Activated CD8-positive, alpha-beta memory T cell treated with anti-CD3 and anti-CD28 coated beads for 24 hours (primary cell): ENCODE measurements at places on chromosomes 5 and 9.

- DNase-seq = no peak
Measured at GRCh38 chr5:101206534-101206933, 303.5 kb upstream of the ST8SIA4 start.

DNA sequence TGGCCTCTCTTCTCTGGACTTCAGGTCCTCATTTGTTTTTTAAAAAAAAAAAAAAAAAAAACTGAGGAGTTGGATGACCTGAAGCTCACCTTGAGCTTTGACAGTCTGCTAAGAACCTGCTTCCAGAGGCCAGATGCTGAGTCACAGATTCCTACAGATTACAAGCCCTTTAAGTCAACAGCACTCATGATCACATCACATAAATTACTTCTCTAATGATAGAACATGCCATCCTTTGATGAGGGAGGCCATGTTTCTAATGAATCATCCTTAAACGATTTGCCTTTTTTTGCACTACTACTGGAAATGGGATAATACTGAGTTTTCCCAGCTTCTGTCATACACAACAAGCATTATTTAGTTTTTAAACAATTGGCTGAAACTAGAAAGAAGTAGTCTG lies 34.2 kb upstream of the MYOT start:
- DNase-seq = no peak

DNA sequence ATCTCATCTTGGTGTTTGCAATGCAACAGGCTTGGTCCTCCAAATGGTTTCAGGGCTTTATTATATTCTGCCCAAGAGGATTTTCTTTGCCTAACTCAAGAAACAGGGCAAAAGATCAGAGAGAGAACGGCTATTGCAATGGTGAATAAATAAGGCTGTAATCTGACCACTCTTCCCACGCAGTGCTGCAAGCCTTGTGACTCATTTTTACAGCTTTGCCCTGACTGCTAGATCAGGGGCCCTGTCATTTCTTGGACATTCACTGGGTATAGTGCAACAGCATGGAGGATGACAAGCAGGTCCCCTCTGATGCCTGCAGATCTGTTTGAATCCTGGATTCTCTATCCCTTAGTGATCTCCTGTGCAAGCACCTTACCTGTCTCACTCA lies 459.1 kb downstream of the EBF1 start:
- DNase-seq = no peak

- no peak for DNase-seq
Measured at GRCh38 chr5:140678993-140679392, 5.6 kb upstream of the DND1 start.

DNA sequence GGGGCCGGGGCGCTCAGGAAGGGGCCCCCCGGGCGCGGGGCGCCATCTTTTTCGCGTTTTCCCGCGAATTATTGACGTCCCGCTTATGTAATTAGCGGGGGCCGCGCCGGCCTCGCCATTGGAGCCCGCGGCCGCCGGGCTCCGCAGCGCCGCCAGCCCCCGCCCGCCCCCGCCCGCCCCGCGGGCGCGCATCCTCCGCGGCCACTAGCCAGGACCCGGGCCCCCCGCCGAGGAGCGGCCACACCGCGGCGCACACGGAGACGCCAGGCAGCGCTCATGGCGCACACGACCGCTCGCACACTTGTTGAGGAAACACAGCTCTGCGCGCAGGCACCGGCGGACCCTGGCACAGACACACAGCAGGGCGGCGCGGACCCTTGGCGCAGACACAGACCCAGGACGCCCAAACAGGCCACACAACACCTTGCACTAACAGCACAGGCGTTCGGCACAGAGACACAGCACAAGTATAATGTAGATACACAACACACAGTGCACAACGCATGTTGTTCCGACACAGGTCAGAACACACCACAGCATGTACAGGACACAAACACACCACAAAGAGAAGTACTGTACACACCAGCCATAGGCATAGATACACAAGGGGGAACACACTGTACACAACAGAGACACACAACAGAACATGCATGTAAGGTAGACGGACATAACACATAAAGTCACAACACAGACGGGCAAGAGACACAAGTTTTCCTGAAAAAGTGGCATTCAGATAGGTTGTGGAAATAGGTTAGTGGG lies 467 bp upstream of the PHF19 start:
- peak; percentile 86 for DNase-seq

- DNase-seq = no peak
Measured at GRCh38 chr5:174828804-174829510, 104.6 kb downstream of the MSX2 start.

GRCh38 chr5:34450338-34450737 lies 205.8 kb upstream of the RAI14 start:
- no peak for DNase-seq

DNA sequence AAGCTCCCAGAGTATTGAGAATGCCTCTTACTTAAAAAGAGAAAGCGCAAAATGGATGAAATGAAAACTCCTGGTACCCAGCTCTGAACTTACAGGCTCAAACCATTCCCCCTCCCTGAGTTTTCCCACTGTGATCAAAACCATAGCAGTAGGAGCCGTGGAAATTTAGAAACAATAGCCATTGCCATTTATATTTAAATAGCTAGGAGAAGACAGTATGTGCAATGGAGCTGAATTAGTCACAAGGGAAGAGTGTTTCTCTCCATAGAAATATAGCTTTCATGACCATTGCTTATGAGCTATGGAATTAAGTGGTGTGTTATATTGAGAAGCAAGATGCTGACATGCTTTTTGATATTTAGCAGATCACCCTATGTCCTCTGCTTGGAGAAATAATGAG lies 84.6 kb downstream of the PCSK5 start:
- no peak for DNase-seq

GRCh38 chr5:30040488-30041118 lies 1152.9 kb upstream of the CDH6 start:
- no peak for DNase-seq

GRCh38 chr5:39262981-39263380 lies 43.6 kb upstream of the FYB1 start:
- no peak for DNase-seq

DNA sequence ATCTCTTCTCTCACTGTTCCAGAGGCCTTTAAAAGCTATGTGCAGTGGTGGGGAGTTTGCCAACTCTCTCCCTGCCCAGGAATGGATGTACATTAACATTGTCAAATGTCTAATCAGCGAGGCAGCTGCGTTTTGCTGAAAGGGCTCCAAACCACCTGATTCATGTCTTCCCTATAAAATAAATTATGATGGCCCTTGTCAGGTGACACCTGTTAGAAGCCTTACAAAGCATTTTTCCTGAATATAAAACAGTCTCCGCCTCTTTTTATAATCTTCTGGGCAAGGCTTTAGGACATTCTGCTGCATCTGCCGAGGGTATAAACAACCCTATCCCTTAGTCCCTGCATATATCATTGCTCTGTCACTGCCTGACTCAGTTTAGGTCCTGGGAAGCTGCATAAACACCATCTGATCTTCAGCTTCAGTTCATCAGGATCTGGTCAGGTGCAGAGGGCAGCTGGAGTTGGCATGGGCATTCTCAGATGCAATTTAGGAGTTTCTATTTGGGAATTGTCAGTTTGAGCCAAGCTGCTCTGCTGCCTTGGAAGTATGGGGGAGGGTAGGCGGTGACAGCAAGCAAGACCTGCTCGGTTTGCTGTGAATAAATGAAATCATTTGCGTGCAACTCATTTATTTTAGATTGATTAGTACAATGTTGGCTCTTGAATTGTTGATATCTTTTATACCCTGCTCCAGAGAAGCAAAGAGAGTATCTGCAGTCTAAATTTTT lies 103.5 kb downstream of the ACER2 start:
- no peak for DNase-seq

- no peak for DNase-seq
Measured at GRCh38 chr5:67142816-67143215, 53.8 kb downstream of the CD180 start.

- DNase-seq = no peak
Measured at GRCh38 chr5:137250421-137250820, 248.7 kb downstream of the SPOCK1 start.

DNA sequence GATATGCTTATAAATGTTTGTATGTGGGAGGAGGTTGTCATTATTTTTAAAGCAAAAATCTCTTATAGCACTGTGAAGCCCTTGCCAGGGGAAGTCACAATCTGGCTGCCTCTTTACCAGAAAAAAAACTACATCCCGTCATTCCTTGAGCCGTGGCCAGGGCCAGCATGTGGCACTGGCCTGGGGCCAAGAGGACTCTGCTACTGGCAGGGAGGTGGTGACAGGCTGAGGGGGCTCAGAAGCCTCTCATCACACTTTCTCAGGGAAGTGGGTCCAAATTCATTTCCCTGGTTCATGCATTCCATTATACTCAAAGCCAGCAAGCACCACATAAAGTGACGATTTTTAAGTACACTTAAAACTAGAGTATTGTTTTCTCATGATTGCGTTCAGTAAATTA lies 457.3 kb downstream of the ZNF608 start:
- DNase-seq = no peak

DNA sequence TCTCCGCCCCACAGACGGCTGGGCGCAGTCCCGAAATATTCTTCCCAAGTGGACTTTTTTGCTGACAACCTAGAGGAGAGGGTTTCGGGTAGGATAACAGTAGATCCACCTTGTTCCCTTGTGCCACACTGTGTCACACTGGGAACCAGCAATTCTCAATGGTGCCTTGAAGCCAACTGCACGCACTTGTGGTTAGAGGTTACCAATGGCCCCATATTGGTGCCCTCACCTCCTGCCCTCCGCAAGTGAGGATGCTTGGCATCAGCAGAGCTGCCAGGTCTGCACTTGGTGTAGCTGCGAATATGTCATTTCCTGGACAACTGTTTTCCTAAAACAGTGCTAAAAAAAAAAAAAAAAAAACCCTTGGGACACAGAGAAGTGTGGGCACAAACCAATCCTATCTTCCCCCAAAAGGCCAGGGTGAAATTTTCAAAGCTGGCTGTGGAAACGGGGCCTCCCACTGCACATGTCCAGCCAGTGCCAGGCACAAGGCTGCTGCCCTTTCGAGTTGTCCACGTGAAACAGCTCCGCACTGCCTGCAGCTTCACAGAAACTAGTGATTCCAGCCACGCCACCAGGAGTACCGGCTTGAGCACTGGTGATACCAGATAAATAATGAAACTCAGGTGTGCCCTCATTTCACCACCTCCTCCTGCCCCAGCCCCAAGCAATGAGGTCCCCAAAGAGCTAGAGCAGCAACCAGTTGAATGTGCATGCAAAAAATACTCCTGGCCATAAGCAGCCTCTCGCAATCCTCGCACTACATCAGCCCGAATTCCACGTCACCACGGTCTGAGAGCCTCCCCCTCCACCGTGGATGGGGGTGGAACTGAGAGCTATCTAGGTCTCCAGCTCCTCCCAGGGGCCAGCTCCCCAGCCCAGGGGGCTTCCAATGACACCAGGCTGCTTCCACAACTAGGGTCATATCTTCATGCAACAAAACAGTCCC lies 51.2 kb downstream of the USP20 start:
- peak; percentile 81 for DNase-seq

DNA sequence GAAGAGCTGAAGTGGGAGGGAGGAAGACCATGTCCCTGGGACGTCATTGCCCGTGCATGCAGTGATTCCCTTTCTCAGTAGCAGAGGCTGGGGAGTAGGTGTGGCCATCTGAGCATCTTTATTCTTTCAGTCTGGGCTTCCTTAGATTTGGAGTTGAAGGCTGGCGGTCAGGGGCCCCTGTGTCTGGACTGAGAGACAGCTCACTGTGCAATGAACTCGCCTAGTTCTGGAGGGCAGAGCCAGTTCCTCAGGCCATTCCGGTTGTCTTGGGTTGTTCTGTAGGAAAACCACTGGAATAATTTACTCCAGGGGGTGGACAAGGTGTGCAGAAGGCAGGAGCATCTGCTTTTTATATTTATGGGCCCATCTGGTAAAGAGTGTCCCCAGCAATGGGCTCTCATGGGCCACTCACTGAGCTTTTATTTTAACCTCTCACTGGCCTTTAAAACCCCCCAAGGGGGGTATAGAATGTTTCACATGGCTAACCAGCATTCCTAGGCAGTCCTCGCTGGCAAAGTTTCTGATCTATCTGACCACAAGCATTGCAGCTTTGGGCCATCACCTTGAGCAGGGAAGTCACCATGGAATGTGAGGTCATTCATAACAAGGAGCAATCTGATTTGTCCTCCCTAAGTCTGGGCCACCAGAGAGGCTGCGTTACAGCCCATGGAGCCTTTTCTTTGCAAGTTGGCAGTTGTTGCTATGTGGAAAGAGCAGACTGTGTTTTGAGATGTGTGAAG lies 9.2 kb downstream of the STC2 start:
- DNase-seq = no peak

GRCh38 chr5:172450861-172451695 lies 3.2 kb downstream of the SH3PXD2B start:
- peak; percentile 73 for DNase-seq

GRCh38 chr9:129319938-129320481 lies 141.9 kb upstream of the IER5L start:
- DNase-seq = no peak

DNA sequence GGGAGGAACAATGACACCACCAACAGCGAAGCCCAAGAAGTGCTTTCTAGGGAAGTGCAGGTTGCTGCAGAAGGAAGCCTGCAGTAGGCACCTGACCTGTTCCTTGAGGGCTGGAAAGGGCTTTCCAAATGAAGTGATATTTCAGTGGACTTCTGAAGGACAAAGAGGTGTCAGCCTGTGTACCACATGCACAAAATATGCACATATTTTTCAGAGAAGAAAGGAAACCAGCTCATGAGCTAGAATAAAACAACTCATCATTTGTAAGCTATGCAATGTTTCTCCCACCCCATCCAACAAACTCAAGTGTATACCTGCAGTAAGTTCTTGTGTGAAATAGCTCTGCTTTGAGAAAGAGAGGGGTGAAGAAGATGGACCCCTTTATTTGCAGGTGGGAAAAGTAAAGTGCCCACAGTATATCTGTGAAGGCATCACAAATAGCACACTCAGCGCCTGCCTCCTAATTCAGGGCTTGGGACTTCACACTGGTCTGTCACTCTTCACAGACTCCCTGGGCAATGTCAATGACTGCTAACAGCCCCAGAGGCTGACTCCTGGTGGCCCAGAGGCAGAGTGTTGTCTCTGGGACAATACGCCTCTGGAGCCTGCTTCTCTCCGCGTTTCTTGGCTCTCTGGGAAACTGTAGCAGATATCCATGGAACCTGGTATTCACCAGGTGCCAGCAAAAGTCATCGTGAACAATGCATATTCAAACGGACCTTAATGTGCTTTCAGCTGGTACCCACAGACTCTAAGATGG lies 198.1 kb upstream of the EFNA5 start:
- no peak for DNase-seq

GRCh38 chr5:131627207-131627865 lies 7.7 kb downstream of the RAPGEF6 start:
- DNase-seq = no peak

GRCh38 chr9:68966496-68966944 lies 47.4 kb downstream of the PRKACG start:
- DNase-seq = no peak

- DNase-seq = no peak
Measured at GRCh38 chr5:71864730-71865601, 145.9 kb downstream of the CARTPT start.

DNA sequence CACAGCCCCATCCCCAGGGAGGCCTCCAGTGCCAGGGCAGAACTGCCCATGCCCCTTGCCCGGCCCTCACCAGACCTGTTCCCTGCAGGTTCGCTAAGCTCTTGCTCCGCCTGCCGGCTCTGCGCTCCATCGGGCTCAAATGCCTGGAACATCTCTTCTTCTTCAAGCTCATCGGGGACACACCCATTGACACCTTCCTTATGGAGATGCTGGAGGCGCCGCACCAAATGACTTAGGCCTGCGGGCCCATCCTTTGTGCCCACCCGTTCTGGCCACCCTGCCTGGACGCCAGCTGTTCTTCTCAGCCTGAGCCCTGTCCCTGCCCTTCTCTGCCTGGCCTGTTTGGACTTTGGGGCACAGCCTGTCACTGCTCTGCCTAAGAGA lies 110.1 kb downstream of the RXRA start:
- no peak for DNase-seq
